ENCODE measurements at places on chromosomes 5 and 9.

DNA sequence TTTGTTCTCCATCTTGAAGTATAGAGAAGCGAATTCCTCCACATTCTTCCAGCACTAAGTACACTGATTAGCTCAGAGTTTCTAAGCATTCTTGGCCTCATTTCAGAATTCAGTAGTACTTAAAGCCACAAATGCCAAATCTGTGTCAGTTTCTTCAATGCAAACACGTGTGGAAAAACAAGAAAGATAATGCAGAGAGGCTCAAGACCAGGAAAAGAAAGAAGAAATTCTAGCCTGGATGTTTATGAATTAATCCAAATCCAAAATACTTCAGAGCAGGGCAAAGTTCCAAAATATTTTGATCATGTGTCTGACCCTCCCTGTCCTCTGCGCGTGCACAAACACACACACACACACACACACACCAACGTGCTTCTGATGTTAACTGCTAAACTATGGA is 457.6 kb downstream of the SLCO4C1 start:
- DNase-seq = no peak

GRCh38 chr5:38163636-38164237 is 94.6 kb upstream of the EGFLAM start:
- DNase-seq = no peak

GRCh38 chr9:123421801-123422455 is 65.9 kb downstream of the CRB2 start:
- no peak for DNase-seq

GRCh38 chr9:115422932-115423440 is 305.0 kb upstream of the TNC start:
- no peak for DNase-seq

- DNase-seq = no peak
Observed at GRCh38 chr5:167652690-167653089, 638.8 kb upstream of the WWC1 start.

- DNase-seq = no peak
Observed at GRCh38 chr5:146574713-146575112, 58.7 kb upstream of the GPR151 start.

DNA sequence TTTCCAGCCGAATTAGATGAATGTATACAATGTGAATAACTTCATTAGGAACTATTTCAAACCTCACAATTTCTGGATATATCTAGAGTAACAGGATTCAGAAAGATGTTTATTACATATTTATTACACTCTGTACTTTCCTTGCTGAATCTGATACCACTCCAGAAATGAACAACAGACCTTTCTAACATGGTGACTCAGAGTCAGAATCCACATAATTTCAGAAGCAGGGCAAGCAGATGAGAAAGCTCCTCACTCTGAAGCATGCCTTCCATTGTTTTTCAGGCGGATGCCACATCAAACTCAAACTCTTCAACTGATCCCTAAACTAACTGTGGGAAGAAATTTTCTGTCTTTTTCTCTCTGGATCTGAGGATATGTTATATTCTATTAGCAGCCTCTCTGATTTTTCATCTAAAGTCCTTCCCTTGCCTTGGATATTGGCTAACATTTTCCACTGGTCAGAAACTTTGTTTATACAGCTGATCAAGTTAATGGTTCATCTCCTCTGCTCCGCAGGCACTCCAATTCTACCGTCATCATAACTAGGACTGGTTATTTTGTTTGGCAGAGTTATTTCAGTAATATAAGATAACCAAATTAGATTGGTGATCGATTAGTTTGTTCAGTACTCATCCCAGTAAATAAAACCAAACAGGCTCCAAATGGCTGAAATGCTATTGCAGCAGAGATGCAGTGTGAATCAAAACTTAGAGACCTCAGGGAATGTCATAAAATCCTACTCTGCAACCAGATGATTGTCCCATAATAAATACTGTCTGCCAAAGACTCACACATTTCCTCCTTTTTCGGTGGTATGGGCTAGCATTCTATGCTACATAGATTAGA is 556.0 kb downstream of the EBF1 start:
- DNase-seq = no peak

- no peak for DNase-seq
Observed at GRCh38 chr9:33242609-33243134, 2.7 kb downstream of the SPINK4 start.

DNA sequence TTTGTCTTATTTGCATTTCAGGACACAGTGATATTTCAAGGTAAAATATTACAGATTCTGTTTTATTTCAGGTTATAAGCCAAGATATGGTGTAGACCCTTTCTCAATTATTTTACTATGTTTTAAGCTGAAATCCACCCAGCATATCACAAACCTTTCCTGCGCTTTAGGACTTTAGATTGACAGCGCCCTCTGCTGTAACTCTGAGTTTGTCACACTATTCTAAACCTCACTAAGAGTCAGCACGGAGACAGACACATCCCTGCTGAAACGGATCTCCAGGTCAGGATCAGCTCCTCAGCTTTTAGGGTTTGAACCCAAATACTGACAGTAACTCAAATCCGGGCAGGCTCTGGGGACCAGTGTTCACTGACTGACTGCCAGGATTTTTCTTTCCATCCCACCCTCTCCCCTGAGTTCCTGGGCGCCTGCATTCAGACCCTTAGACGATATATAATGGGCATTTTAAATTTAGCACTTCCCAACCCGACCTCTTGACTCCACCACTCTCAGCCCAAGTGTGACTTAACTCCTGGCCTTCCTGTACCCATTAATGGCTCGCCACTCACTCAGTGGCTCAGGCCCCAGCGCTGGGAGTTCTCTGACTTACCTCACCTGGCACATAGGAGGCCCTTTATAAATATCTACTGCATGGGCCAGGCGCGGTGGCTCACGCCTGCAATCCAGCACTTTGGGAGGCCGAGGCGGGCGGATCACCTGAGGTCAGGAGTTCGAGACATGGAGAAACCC is 33.5 kb downstream of the TLX3 start:
- peak; percentile 64 for DNase-seq

- no peak for DNase-seq
Observed at GRCh38 chr9:107647141-107647540, 157.6 kb upstream of the KLF4 start.

DNA sequence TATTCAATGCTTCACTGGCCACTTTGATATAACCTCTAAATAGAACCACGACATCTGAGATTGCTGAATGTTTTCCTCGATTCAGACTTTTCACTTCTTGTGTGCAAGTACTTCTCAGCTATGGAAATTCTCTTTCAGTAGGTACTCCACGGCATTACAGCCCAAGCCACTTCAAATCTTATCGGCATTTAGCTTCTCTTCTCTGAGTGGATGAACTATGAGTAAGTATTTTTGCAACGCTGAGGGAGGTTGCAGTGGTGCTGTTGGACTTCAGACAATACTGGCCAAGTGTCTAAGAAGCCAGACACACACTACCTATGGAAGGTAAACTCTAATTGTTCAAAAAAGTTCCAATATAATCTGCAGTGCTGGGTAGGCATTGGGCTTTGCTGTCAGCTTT is 60.1 kb downstream of the FBN2 start:
- no peak for DNase-seq

Data from NCI-H1694 treated with DMSO at 0.1 percent for 48 hours (cell line).